ENCODE measurements at places on chromosomes 7 and 10.

DNA sequence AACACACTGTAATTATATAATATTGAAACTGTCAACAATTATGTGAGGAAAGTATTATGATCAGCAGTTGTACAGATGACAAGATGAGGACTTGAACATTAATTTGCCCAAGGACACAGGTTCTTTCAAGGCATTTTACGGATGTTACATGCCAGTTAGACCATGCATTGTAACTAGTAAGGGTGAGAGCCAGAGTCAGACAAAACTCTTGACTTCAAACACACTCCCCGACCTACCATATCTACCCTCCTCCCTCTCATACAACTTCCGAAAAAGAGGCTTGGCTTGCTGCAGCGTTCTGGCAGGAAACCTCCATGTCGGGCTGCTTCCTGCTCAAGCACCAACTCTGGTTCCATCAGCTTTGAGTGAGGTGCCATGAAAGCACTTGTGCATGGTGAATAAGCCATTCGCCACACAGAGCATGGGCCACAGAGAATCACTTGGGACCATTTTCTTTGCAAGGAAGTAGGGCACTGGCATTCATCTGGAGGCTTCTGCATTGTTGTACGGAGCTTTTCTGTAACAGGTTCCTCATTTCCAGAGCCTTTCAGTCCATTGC is 53.2 kb downstream of the FOXI2 start:
- no peak for DNase-seq

DNA sequence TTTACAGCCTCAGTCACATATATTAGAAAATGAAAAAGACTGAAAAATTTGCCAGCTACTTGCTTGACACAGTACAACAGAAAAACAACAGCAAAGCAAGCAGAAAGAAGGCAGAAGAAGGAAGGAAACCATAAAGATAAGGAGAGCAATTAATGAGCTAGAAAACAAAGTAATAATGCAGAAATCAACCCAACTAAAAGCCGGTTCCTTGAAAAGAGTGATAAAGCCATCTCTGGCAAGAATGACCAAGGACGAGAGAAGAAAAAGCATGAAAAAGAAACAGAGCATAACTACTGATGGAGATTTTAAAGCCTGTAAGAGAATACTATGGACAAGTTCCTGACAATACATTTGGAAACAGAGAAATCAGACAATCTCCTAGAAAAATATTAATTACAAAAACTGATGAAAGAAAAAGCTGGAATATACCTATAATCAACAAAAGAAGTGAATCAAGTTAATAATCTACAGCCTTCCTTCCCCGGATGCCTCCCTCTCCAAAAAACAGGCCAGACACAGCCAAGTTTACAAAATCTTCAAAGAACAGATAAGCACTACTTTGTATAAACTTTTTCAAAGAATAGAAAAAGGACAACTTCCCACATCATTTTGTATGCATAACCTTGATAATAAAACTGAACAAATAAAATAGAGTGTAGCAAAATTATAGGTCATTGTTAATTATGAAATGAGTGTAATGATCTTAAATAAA is 204.0 kb downstream of the BAMBI start:
- no peak for DNase-seq

GRCh38 chr7:45919993-45920459 is 1.0 kb downstream of the IGFBP3 start:
- no peak for DNase-seq

DNA sequence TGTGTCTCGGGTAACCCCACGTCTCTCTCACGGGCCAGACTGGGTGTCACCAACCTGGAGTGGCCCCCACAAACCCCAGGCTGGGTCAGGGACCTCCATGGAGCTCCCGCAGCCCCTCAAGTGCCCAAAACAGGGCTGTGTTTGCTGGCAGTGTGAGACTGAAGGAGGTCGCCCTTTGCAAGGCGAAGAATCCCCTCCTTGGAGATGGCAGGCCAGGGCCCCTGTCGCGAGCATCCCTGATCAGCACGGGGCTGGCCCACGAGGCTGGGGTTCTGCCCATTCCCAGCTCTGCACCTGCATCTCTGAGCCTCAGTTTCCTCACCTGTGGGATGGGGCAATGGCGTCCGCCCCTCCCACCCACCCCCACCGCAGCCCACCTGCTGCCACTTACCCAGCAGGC is 62.4 kb downstream of the SLC29A4 start:
- no peak for DNase-seq

- DNase-seq: no peak
These were observed 103.2 kb upstream of the GJD4 start for GRCh38 chr10:35501923-35502322.

GRCh38 chr7:322111-322671 is 32.2 kb downstream of the FOXL3 start:
- peak; percentile 90 for DNase-seq

- DNase-seq: no peak
These were observed 151.7 kb upstream of the IGFBP3 start for GRCh38 chr7:46072722-46073121.

DNA sequence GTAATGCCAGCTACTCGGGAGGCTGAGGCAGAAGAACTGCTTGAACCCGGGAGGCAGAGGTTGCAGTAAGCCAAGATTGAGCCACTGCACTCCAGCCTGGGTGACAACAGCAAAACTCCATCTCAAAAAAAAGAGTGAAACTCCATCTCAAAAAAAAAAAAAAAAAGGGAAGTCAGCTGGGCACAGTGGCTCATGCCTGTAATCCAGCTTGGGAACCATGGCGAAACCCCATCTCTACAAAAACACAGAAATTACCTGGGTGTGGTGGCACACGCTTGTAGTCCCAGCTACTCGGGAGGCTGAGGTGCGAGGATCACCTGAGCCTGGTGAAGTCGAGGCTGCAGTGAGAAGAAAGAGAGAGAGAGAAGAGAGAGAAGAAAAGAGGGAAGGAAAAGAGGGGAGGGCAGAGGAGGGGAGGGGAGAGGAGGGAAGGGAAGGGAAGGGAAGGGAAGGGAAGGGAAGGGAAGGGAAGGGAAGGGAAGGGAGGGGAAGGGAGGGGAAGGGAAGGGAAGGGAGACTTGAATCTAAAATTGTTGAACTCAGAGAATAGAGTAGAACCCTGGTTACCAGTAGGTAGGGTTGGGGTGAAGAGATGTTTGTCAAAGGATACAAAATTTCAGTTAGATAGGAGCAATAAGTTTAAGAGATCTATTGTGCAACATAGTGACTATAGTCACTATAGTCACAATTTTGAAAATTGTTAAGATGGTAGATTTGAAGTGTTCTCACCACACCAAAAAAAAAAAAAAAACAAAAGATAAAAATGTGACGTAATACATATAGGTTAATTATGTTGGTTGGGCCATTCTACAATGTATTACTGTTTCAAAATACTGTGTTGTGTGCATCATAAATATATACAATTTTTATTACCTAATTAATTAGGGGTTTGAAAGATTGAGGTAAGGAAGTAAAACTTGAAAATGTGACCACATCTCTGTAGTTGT is 2.5 kb downstream of the SLC16A9 start:
- DNase-seq: no peak

DNA sequence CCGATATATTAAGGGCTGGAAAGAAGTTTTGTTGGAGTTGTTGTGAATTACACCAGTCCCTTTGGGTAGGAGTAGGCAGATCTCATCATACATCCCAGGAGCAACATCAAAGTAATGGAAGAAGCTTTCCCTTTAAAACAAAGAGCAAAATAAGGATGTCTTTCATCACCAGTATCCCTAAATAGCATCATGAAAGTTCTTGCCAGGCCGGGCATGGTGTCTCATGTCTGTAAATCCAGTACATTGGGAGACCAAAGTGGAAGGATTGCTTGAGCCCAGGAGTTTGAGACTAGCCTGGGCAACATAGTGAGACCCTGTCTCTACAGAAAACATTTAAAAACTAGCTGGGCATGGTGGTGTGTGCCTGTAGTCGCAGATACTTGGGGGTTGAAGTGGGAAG is 38.7 kb downstream of the LRRC20 start:
- DNase-seq: no peak

- DNase-seq: no peak
These were observed 15.8 kb downstream of the SCIN start for GRCh38 chr7:12586271-12586670.

DNA sequence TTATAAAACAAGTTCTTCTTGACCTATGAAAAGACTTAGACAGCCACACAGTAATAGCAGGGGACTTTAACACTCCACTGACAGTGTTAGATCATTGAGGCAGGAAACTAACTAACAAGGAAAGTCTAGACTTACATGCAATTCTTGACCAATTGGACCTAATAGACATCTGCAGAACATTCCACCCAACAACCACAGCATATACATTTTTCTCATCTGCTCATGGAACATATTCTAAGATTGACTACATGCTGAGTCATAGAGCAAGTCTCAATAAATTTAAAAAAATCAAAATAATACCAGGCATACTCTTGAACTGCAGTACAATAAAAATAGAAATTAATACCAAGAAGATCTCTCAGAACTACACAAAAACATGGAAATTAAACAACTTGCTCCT is 219.5 kb upstream of the HPS1 start:
- no peak for DNase-seq

GRCh38 chr7:91685544-91685943 is 195.0 kb downstream of the MTERF1 start:
- no peak for DNase-seq

DNA sequence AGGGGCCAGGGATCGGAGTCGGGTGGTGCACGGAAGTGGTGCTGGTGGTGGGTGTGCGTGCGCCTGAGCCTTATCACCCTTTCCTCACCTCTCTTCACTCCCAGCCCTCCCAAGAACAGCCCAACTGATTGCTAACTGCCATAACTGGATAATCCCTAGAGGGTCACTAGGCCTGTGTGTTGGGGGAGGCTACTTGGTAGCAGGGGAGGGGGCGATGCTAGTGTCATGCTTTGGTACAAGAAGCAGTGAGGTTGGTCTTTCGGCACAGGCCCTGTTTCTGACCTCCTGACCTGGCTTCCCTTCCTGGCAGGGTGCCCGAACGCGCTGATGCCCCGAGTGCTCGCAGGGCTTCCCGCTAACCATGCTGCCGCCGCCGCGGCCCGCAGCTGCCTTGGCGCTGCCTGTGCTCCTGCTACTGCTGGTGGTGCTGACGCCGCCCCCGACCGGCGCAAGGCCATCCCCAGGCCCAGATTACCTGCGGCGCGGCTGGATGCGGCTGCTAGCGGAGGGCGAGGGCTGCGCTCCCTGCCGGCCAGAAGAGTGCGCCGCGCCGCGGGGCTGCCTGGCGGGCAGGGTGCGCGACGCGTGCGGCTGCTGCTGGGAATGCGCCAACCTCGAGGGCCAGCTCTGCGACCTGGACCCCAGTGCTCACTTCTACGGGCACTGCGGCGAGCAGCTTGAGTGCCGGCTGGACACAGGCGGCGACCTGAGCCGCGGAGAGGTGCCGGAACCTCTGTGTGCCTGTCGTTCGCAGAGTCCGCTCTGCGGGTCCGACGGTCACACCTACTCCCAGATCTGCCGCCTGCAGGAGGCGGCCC is 652 bp downstream of the KAZALD1 start:
- no peak for DNase-seq

- DNase-seq: no peak
These were observed 114.0 kb downstream of the DNAH11 start for GRCh38 chr7:21656796-21657195.

DNA sequence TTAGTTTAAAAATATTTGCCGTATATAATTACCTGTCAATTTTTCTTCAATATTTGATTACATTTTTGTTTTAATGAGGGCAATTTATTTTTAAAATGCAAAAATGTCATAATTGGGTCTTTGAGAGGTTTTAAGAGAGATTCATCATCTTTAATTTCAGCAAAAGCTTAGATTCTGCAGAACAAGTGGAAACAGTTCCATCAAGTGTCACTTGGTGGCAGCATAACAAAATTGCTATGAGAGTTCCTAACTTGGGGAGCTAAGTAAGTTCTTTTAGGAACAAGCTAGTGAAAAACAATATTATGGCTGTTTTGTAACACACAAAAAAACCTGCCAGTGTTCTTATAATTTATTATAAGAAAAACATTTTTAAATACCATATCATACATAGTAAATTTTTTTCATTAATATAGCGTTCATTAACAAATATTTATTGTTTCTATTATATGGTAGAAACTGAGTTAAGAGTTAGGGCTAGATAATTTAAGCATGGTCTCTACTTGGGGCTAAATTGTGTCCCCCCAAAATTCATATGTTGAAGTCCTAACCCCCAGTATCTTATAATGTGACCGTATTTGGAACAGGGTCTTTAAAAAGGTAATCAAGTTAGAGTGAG is 155.2 kb downstream of the MAGI2 start:
- DNase-seq: no peak

- no peak for DNase-seq
These were observed 47.7 kb downstream of the ZCCHC24 start for GRCh38 chr10:79397575-79398303.

GRCh38 chr10:19204246-19204917 is 155.8 kb downstream of the MALRD1 start:
- DNase-seq: no peak

- no peak for DNase-seq
These were observed 66.1 kb downstream of the ADD3 start for GRCh38 chr10:110073896-110074295.

GRCh38 chr7:140686921-140687320 is 9.6 kb upstream of the NDUFB2 start:
- no peak for DNase-seq

- no peak for DNase-seq
These were observed 40.2 kb downstream of the WDR11 start for GRCh38 chr10:120891365-120891764.

DNA sequence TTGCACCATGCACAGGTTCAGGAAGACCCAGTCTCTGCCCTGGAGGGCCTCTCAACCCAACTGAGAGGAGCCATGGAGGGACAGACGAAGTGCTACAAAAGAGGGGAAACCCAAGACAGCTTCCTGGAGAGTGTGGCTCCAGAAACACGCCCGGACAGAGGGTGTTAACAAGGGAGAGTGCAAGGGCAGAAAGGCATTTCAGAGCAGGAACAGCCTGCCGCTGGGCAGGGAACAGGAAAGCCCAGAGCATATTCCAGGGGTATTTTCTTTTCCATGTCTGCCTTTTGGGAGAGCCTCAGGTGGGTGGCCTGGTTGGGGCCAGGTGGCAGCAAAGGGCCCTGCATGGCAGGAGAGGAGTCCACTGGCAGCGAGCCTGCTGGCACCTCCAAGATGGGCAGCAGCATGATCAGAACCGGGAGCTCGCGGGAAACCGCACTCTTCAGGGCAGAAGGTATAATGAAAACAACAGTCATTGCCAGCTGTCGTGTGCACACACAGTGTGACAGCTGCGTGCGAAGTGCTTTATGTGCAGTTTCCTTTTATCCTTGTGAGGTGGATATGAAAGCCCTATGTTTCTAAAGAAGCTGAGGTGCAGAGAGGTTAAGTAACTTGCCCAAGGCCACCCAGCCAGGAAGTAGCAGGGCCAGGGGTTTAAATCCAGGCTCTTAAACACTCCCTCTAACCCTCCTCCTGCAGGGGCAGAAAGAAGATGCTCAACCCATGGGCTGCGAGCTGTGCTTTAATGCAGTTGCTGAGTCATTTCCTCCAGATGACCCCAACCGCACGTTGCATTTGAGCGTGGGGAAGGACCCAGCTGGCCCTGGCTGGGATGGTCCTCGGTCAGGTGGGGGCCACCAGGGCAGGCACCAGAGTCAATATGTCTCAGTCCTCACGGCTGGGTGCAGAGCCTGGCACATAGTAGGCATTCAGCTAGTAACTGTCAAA is 128.6 kb downstream of the OAT start:
- no peak for DNase-seq

Measured in activated CD4-positive, alpha-beta T cell treated with anti-CD3 and anti-CD28 coated beads, Interleukin-2, amount 50 U/mL, for 24 hours (primary cell).